Tibial nerve (tissue), 4 donors: ENCODE measurements at places on chromosomes 7 and 10. TPM values are rescaled to one million over a fixed set of nuclear protein-coding genes. Genes with fewer than 3 reads are reported as not detected.

Gene LRRC61
- total RNA-seq, result 7.9 TPM

Gene PNLIPRP2
- 4.1 TPM for total RNA-seq

Gene SLC18A3
- total RNA-seq, result not detected

Gene TFEC
- 4.8 TPM for total RNA-seq

Gene TAS2R4
- 3.6 TPM for total RNA-seq

Gene TMEM229A
- not detected for total RNA-seq

Gene CYP3A4
- total RNA-seq, result not detected

Gene LRGUK
- total RNA-seq, result 0.39 TPM

Gene GPRIN2
- total RNA-seq, result 2.8 TPM

Gene FKBP6
- not detected for total RNA-seq

Gene LAMB1
- 232 TPM for total RNA-seq

Gene RBM48
- 15.6 TPM for total RNA-seq

Gene CYP17A1
- not detected for total RNA-seq

Gene GRID2IP
- total RNA-seq, result not detected

Gene WEE2
- not detected for total RNA-seq

Gene GRID1
- total RNA-seq, result 16.3 TPM

Gene SLC16A12
- 43.5 TPM for total RNA-seq
